CD4-positive, alpha-beta T cell (primary cell): ENCODE measurements at places on chromosomes 6 and 20. TPM values are rescaled to one million over a fixed set of nuclear protein-coding genes. Genes with fewer than 3 reads are reported as not detected.
A peak's percentile ranks its signal among the peaks of the same experiment; 100 is the strongest.

GRCh38 chr6:157631838-157632614 lies 191.0 kb upstream of the SNX9 start:
- no peaks in the 10 kb centered on the region for H3K36me3 ChIP-seq
- H3K27ac ChIP-seq, result no peak overlapping the region
- no peak for DNase-seq
- H3K27me3 ChIP-seq, result no peaks in the 10 kb centered on the region
- H3K4me3 ChIP-seq, result no peak overlapping the region

- peak; percentile 29 for DNase-seq
- H3K4me3 ChIP-seq, result no peak overlapping the region
- H3K4me1 ChIP-seq, result peaks cover 18% of the 10 kb centered on the region
- H3K27ac ChIP-seq, result no peak overlapping the region
- no peaks in the 10 kb centered on the region for H3K36me3 ChIP-seq
Observed at GRCh38 chr20:58231683-58232082, 3.2 kb upstream of the ANKRD60 start.

SYTL3 gene
- total RNA-seq, result 42.7 TPM

- H3K27ac ChIP-seq, result no peak overlapping the region
- no peak overlapping the region for H3K4me3 ChIP-seq
- H3K27me3 ChIP-seq, result peaks cover 72% of the 10 kb centered on the region
- peaks cover 40% of the 10 kb centered on the region for H3K4me1 ChIP-seq
Observed at GRCh38 chr20:38732981-38733380, 8.7 kb downstream of the SLC32A1 start.

- no peak overlapping the region for H3K4me3 ChIP-seq
- H3K27ac ChIP-seq, result no peak overlapping the region
- no peaks in the 10 kb centered on the region for H3K4me1 ChIP-seq
- peaks cover 21% of the 10 kb centered on the region for H3K27me3 ChIP-seq
Observed at GRCh38 chr20:4297127-4297826, 281.9 kb upstream of the RNF24 start.

DNA sequence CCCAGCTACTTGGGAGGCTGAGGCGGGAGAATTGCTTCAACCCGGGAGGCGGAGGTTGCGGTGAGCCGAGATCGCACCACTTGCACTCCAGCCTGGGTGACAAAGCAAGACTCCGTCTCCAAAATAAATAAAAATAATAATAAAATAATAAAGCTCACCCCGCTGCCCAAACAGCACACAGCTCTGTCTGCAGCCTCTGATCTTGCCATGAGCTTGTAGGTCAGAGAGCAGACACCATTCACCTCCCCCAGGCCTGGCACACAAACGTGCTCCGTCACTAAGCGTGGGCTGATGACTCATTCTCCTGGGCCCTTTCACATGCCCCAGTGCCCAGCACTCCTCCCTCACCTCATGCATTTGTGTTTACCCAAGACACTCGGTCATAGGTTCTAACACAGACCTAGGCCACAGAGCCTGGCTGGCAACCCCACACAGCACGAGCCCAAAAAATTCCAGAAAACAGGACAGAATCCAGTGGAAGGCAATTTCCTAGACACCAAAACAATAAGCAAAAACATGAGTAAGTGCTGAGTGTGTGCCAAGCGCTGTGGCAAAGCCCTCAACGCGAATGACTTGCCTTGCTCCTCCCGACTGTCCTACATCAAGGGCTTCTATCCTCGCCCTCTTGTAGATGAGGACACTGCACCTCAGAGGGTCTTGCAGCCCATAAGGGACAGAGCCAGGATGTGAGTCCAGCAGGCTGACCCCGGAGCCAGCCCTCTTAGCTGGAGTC lies 18.0 kb downstream of the ATP9A start:
- no peak for DNase-seq
- H3K4me1 ChIP-seq, result no peaks in the 10 kb centered on the region
- H3K4me3 ChIP-seq, result no peak overlapping the region

DNA sequence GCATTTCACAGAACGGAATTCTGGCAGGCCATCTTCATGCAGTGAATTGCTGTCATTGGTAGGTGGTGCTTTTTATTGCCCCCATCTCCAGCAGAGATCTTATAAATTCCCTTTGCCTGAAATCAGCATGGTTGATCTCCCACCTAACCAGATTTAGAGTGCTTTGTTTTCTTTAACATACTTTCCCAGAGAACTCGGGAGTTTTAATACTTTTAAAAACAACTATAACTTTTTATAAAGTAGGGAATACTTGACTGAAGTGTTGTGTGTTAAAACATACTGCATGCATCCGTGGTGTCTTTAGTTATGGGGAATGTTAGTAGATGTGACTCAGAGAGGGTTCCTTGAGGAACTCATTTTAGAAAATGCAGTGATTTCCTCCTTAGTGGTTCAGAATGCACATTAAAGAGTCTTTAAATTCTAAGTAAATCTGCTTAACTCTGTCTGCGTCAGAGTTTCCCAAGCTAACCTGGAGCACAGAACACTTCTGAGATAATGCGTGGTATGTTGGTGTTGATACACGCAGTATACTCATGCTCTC lies 54.9 kb downstream of the AKAP12 start:
- H3K4me1 ChIP-seq, result no peaks in the 10 kb centered on the region
- no peaks in the 10 kb centered on the region for H3K36me3 ChIP-seq
- H3K4me3 ChIP-seq, result no peak overlapping the region
- no peak for DNase-seq
- H3K27ac ChIP-seq, result no peak overlapping the region
- peaks cover 7% of the 10 kb centered on the region for H3K27me3 ChIP-seq

DNA sequence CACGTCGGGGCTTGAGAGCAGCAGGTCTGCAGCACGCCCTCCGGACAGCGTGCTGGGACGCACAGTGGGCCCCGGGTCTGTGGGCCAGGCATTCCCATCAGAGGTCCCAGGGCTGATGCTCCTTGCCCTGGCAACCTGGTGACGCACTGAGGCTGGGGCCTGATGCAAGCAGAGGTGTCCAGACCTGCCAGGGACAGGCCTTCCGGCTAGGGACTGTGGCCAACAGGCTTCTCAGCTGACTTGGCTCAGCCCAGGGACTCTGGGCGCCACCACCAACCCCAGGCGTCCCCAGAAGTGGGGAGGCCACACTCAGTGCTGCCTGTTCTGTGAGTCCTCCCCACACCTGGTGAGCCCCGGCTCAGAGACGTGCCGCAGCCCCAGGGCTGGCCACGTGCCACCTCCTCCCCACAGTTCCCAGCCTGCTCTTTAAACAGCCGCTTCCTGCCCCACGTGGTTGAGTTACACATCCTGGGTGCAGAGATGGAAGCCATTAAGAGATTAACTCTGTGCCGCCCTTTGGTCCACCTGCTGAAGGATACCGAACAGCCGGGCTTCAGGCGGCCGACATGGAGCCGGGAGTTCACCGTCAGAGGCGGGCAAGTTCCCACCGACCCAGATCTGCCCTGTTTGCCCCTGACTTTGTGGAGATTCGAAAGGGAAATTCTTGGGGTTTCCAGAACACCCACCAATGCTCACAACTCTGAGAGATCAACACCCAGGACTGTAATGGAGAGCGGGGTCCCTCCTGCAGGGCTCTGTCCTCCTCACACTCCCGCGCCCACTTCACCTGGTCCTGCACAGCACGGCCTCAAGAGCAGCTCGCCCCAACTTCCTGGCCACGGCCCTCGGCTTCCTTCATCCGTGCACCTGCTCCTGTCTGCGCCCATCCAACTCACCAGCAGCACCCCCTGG lies 37.6 kb upstream of the ZBP1 start:
- H3K4me3 ChIP-seq, result no peak overlapping the region
- no peaks in the 10 kb centered on the region for H3K27me3 ChIP-seq
- H3K4me1 ChIP-seq, result peaks cover 26% of the 10 kb centered on the region
- DNase-seq, result peak; percentile 28

C20orf141 gene
- total RNA-seq, result not detected

PAQR8 gene
- 1.9 TPM for total RNA-seq

DNA sequence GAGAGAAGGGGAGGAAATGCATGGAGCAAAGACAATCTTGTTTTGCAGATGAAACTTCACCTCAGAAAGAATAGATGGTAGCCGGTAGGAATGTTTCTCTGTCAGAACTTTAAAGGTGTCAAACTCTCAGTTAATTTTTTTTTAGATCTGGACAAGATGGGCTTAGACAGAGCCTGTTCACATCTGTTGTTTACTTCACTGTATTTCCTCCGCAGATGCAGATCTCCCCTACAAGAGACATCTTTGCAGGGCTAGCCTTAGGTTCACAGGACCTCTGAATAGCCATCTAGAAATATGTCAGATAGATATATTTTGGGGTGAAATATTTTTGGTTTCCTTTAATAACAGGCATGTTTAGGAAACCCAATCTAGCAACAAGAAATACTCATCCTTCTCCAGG lies 12.1 kb upstream of the ZBP1 start:
- H3K27me3 ChIP-seq, result no peaks in the 10 kb centered on the region
- no peak for DNase-seq
- H3K4me1 ChIP-seq, result peaks cover 45% of the 10 kb centered on the region
- H3K36me3 ChIP-seq, result no peaks in the 10 kb centered on the region

PHACTR3 gene
- not detected for total RNA-seq

- H3K27me3 ChIP-seq, result no peaks in the 10 kb centered on the region
- H3K36me3 ChIP-seq, result no peaks in the 10 kb centered on the region
- no peaks in the 10 kb centered on the region for H3K4me1 ChIP-seq
- no peak for DNase-seq
Observed at GRCh38 chr6:55530931-55531330, 48.1 kb downstream of the HMGCLL1 start.

DNA sequence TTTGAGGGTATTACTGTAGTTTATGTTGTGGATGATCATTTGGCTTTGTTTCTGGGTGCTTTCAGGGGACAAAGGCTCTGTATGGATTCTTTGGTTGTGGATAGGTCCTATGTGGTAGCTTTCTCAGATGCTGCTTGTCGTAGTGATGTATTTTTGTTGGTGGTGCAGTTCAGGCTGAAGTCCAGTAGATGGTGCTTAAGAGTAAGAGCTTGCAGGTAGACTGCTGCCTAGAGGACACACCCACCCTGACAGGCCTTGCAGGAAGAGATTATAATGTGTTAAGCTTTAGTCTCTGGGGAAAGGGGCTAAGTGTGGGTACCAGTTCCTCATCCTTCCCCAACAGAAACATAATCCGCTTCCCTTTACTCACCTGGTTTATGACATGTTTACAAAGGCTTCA lies 62.6 kb upstream of the ADGRB3 start:
- H3K27ac ChIP-seq, result no peak overlapping the region
- no peak overlapping the region for H3K4me3 ChIP-seq
- H3K27me3 ChIP-seq, result no peaks in the 10 kb centered on the region
- H3K36me3 ChIP-seq, result no peaks in the 10 kb centered on the region

GRCh38 chr6:35487658-35488516 lies 9.0 kb downstream of the TEAD3 start:
- H3K36me3 ChIP-seq, result no peaks in the 10 kb centered on the region
- H3K27me3 ChIP-seq, result no peaks in the 10 kb centered on the region
- DNase-seq, result no peak
- no peak overlapping the region for H3K4me3 ChIP-seq
- H3K27ac ChIP-seq, result no peak overlapping the region

DNA sequence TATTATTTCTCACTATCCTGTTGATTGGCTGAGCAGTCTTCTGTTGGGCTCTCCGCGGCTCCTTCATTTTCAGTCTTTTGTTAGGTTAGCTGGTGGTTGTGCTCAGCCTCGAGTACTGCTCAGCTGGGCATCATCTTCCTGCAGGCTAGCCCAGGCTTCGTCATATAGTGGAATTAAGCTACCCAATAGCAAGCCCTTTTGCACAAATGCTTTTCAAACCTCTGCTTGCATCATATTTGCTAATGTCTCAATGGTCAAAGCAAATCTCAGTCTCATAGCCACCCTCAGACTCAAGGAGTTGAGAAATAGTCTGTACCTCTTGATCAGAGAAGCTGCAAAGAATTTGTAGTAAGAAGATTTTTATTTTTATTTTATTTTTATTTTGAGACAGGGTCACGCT lies 23.7 kb downstream of the STX11 start:
- no peaks in the 10 kb centered on the region for H3K27me3 ChIP-seq
- H3K36me3 ChIP-seq, result peaks cover 3% of the 10 kb centered on the region
- no peak overlapping the region for H3K4me3 ChIP-seq
- H3K27ac ChIP-seq, result no peak overlapping the region
